ENCODE measurements at places on chromosomes 3 and 15. TPM values are rescaled to one million over a fixed set of nuclear protein-coding genes. Genes with fewer than 3 reads are reported as not detected.

GRCh38 chr3:37964716-37965115 lies 25.9 kb upstream of the VILL start:
- no peak for DNase-seq

DNA sequence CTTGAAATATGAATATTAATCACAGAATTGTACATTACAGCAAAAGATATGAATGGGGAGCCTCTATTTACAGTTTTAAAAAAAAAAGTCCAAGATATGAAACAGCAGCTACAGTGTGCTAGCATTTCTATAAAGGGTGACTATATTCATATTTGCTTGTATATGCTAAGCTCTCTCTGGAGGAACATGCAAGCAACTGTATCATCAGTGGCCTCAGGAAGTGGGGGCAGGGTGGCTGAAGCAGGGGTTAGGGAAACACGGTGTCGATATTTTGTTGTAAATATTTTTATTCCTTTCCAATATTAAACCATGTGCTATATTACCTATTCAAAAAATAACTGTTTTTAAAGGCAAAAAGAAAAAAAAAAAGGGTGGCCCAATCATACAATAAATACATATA lies 2.3 kb downstream of the UACA start:
- DNase-seq: no peak

DNA sequence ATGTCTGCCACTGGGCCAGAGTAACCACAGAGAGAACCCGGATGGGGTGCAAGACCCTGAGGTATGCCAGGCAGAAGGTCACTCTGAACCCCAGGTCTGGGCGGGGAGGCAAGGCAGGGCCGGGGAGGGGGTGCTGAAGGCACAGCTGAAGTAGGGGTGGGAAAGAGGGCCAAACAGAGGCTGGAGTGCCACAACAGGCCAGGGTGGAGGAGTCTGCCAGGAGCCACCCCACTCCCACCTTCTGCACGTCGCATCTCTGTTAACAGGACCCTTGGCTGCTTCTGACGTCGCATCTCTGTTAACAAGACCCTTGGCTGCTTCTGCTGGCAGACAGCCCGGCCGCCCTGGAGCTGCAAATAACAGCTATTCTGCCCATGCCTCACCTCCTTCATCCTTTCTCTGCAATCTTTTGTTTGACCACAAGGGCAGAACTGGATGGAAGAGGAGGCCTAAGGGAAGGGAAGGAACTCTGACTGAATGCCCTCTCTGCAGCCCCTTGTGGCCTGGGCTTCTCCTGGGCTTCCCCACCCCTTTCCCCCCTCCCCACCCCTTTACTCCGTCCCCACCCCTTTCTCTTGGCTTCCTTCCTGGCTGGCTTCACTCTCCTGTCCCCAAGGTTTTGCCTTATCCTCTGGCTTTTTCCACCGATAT lies 20.6 kb upstream of the FBLN2 start:
- DNase-seq: no peak

DNA sequence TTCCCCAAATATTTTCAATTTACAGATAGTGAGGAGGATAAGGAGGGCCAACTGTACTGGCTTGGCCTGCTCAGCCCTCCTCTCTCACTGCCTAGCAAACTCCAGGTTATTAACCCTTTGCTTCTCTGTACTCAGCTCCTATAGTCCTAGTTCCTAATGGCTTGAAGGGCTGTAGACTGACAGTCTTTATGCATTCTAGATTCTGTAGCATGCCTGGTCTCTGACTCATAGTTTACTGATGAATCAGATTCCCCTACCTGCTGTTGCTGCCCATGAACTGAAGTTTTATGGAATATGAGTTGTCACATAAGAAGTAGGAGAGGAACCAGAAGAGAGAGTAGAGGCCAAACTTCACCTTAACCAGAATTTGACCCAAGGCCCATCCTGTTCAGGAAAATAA lies 27.1 kb upstream of the MAP3K13 start:
- no peak for DNase-seq

- DNase-seq: no peak
These were observed 95.1 kb upstream of the MELTF start for GRCh38 chr3:197124713-197125112.

The LRRC34 gene
- 2.2 TPM for total RNA-seq

All from esophagus muscularis mucosa (tissue), 4 donors.